SHP77 treated with DMSO at 0.1 percent for 48 hours (cell line): ENCODE measurements at places on chromosomes 4 and X.

DNA sequence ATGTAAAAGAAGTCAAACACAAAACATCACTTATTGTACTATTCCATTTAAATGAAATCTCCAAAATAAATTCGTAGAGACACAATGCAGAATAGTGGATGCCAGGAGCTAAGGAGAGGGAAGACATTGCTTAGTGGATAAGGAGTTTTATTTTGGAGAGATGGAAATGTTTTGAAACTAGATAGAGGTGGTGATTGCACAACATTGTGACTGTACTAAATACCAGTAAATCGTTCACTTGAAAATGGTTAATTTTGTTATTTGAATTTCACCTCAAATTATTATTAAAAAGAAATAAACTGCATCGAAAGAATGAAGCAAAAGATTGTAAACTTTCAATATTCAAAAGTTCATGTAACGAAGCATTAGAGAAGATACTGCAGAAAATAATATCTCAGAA lies 9.7 kb upstream of the ACSL4 start:
- no peak for DNase-seq

GRCh38 chr4:184343502-184344177 lies 126.0 kb upstream of the ENPP6 start:
- peak; percentile 64 for DNase-seq

DNA sequence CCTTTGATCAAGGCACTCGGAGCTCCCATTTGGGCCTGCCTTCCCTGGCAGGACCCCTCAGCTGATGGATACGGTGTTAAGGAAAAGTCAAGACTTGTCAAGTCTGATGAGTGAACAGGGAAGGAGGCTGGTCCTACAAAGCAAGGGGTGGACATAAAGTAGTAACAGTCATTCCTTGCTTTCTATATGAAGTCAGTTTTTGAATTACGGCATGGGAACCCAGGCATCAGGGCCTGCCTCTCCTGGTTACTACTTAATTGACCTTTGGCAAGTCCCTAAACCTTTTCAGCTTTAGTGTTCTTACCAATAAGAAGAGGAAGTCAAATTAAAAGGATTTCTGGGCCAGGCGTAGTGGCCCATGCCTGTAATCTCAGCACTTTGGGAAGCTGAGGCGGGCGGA lies 7.0 kb downstream of the CHST7 start:
- DNase-seq = no peak

GRCh38 chr4:171948038-171948437 lies 134.8 kb downstream of the GALNTL6 start:
- DNase-seq = no peak

- no peak for DNase-seq
These were observed 145.5 kb downstream of the AREG start for GRCh38 chr4:74590476-74590875.
